AG10803 (cell line): ENCODE measurements at places on chromosomes 2 and 18.

DNA sequence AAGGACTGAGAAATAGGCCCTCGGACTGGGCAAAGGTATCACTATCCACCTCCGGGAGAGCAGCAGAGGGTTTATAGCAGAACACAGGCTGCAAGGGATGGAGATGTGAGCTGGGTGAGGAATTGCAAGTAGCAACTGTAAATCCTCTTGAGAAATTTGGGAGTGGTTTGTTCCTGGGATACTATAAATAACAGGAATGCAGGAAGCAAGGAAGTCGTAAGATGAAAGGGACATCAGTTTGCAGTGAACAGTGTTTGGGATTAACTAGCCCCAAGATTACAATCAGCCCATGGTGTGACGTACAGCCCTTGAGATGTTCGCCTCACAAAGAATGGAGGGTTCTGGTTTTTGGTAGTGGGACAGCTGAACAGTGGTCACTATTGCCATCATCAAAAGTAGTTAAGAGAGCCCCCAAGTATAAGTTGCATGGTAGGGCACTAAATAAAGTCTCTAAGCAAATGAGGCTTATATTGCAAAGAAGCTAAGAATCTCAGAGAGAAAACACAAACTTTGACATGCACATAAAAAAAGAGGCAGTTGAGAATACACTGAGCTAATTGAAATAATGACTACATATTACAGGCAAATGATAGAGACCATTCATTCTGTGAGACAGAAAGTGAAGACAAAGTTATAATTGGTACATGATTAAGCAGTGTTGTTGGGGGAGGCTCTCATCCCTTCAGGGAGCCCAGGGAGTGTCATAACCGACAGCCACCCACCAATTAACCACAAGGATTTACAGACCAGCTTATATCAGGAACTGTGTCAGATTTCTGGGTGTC lies 362.5 kb upstream of the ACVR2A start:
- peak; percentile 6 for DNase-seq

DNA sequence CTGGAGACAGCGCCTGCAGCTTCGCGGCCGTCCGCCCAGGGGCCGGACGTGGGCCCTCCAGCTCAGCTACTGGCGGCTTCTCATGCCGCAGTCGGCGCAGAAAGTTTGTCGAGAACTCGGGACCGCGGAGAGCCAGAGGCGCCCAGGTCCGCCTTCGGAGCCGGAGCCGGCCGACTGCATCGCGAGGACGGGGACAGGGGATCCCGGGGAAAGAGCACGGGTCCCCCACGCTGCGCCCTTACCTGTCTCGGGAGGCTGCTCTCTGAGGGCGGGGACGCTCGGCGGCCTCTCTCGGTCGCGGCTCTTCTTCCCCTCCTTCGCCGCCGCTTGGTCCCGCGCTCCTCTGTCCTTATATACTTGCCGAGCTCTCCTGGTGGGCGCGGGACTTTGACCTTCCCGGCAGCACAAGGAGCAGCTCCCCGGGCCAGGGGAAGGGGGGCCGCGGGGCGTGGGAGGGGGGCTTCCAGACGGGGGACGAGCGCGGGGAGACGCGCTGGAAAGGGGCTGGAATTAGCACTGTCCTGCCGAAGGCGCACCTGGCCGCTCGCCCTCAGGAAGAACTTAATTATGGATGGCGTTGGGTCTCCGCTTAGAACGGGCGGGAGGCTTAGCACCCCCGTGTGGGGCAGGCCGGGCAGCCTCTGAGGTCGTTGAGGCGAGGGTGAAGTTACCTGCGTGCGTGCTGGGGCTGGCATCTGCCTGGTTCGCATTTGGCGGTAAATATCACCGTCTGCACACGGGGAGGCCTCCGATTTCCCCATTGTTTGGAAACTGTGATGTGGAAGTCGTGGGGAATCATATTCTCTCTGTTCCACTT lies at the start of gene POMC:
TSS of gene POMC (minus strand) at position 325 of the 817 bp plus-strand sequence. CDS start 3,808 bp downstream, outside the sequence.
- DNase-seq = peak; percentile 12

GRCh38 chr2:219912491-219912921 lies 285.1 kb downstream of the SLC4A3 start:
- peak; percentile 62 for DNase-seq

GRCh38 chr18:26183395-26184112 lies 42.7 kb upstream of the TAF4B start:
- no peak for DNase-seq

DNA sequence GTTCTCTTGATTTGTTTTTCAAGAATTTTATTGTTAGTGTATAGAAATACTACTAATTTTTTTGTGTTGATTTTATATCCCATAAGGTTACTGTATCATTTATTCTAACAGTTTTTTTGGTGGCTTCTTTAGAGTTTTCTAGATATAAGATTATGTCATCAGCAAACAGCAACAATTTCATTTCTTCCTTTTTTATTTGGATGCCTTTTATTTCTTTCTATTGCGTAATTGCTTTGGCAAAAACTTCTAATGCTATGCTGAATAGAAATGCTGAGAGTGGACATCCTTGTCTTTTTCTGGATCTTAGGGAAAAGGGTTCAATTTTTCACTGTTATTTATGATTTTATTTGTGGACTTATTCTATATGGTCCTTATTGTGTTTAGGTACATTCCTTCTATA lies 298.8 kb downstream of the RPRM start:
- DNase-seq = no peak

- DNase-seq = no peak
These were observed 113.3 kb upstream of the SEC11C start for GRCh38 chr18:59026364-59026763.

DNA sequence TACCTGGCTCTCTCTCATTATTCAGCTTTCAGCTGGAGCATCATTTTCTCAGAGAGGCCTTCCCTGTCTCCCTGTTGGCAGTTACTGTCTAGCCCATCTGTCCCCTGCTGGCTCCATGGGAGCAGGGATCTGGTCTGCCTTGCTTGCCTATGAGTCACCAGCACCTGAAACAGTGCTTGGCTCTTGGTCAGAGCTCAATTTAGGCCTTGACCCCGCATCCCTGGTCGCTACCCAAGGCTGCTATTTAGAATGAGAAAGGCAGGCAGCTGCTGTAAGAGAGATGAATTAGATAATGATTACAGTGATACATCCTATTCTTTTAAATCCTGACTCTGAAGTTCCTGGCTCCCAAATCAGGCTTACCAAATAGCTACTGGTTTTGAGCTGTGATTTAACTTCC lies 32.9 kb downstream of the KCNE4 start:
- DNase-seq = no peak

DNA sequence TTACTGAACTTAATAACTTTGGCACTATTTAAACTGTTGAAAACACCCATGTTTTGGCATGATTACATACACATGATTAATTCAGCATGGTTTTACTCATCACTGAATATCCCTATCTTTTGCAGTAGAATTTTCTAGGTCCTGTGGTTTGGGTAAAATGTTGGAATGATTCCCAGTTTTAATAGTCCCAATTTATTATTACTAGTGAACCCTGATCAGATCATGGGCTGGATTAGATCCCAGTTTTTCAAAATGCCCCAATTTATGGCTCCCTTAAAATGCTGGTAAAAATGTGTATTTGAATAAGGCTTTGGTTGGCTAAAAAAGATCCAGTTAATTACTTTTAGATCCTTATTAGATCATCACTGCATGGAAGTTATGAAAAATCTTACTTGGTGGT lies 273.6 kb upstream of the NRP2 start:
- peak; percentile 64 for DNase-seq

- no peak for DNase-seq
These were observed 49.6 kb downstream of the EML4 start for GRCh38 chr2:42218712-42219111.

DNA sequence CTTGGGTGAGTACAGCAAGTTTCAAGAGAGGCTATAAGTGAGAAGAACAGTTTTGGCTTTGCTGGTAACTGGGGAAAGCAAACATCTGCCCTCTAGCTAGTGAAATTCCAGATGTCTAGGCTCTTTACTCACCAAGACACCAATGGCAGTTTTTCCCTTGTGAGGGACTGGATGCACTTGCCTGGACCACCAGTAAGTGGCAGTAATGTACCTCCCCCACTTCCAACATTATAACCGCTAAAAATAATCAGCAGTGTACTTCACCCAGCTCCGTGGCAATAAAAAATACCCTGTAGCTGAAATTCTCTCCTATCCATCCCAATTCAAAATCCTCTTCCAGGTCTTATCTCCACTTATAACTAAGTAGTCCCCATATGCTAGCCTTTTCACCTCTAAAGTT lies 383.9 kb downstream of the ARHGAP15 start:
- peak; percentile 81 for DNase-seq

DNA sequence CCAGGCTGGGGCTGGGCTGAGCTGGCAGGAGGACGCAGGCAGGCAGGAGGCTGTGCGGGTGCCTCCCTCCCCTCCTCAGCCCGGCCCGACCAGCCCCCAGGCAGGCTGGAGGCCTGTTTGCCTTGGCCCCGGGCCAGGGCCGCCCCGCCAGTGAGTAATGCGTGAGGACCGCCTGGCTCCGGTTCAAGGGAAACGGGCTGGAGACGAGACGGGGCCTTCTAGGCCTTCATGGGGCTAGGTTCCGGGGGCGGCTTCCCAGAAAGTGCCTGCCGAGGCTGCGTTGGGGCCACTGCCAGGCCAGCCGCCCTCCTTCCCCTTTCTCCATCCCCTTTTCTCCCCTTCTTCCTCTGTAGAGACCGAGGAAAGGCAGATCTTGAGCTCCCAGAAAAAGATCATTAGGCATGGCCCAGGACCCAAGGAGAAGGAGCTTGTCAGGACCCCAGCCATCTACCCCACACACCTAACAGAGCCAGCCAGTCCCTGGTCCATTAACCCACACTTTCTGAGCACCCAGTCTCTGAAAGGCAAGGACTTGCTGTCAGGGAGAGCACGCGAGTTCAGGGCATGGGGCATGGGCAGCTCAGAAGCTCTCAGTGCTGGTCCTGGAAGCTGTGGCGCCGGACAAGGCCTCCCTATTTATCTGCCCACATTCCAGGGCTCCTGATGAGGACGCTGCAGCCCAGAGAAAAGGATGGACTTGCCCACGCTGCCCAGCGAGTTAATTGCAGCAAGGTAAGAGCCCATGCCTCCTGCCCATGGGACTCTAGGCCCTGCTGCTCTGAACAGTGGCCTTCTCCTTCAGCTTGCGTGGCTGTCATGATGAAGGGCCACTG lies 48.5 kb downstream of the SMAD7 start:
- peak; percentile 90 for DNase-seq

DNA sequence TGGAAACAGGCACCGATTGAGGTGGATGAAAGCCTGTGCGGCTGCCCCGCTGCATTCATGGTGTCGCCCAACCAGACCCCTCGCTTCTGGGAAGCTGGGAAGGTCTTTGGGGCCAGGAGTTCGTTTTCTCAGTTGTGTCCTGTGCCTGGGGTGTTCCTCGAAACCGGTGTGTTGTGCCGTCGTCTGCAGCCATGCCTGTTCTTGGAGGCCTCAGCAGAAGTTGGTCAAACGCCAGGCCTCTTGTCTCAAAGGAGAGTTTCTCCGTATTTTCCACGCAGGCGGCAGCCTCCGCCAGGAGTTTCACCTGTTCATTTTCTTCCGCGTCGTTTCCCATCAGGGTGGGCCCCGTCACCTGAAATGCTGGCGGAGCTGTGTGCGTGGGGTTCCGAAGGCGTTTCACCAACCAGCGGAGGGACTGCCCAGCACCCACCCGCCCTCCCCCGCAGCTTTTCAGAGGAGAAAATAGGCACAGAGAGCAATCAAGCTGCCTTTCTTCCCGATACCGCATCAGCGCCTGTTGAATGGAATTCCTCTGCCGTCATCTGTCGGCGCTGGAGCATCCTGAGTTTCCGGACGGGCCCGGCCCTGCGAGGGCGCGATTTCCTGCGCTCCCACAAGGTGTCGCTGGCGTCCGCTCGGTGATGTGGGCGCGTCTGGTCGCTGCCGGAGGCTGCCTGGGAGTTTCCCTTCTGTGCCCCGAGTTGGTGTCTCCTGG lies 17.0 kb upstream of the NFATC1 start:
- DNase-seq = peak; percentile 62

GRCh38 chr2:179936654-179937053 lies 70.4 kb downstream of the CWC22 start:
- no peak for DNase-seq

GRCh38 chr2:99420031-99420430 lies 69.8 kb downstream of the REV1 start:
- DNase-seq = peak; percentile 44

DNA sequence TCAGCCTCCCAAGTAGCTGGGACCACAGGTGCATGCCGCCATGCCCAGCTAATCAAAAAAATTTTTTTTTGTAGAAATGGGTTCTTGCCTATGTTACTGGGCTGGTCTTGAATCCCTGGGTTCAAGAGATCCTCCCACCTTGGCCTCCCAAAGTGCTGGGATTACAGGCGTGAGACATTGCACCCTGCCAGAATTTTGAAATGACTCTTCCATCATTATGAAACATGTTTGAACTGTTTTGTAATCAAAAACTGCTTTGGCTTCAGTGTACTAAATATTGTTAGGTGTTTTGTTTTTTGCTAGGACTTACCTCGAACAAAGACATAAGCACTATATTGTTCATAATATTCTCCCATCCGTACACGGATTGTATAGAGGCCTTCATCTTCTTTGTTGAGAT lies 55.8 kb downstream of the MYOM1 start:
- DNase-seq = no peak

DNA sequence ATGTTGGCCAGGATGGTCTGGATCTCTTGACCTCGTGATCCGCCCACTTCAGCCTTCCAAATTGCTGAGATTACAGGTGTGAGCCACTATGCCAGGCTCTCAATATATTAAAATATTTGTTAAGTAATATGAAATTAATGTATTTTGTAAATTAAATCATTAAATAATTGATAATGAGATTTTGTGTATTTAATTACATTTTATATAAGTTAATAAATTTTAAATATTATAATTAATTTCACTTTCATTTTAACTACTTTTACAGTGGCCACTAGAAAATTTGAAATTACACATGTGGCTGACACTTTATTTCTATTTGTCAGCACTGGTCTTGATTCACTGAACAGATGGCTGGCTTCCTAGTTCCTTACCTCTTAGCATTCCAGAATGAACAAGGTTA lies 102.6 kb downstream of the DPP10 start:
- no peak for DNase-seq

GRCh38 chr2:181141676-181142075 lies 161.3 kb downstream of the UBE2E3 start:
- DNase-seq = no peak

DNA sequence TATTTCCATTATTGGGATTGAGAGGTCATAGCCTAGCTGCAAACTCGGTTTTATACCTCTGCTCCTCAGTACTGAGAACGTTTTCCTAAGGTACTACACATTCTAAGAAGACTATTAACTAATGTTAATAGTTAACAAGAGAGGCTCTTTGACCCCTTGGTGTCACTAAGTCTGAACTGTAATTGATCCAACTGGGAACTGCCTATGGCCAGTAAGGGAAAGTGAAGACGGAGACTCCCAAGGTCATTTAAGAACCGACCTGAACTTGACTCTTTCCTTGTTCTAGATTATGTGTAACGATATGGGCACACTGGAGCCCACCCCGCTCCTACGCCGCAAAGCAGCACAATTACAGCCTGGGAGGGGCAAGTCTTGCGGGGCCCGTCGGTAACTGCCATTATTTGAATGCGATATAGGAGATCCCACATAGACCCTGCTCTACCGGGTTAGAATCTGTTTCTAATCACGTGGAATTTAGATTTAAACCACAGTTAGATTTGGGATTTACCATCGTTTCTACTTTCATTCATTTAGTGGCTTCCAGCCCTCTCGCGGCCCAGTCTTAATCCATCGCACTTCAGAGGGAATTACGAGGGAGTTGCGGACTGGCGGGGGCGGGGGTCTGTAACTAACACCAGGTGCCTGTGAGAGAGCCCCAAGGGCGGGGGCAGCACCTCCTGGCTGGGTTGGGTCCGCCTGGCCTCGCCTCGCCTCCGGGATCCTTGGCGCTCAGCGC lies 84.1 kb upstream of the EPB41L3 start:
- DNase-seq = no peak
